ENCODE measurements at places on chromosomes 7 and 10. TPM values are rescaled to one million over a fixed set of nuclear protein-coding genes. Genes with fewer than 3 reads are reported as not detected.

DNA sequence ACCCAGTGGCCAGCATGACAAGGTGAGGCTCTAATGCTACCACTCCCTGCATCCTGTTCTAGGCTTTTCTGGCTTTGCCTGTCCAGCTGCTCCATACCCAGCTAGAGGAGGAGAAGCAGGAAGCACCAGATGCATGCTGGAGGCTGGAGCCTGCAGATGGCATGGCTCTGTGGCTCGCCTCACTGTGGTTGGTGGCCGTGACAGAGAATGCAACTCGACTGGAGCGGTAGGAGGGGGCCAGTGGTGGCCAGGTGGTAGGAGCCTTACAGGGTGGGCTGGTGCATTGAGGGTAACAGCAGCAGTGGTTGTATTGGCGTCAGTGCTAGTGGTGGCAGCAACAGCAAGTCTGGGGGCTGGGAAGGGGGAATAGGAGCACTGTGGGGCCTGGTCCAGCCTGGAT lies 128.6 kb downstream of the ZNF248 start:
- no peak for DNase-seq

- peak; percentile 52 for DNase-seq
These were observed 270.7 kb downstream of the ADRA2A start for GRCh38 chr10:111347386-111348013.

- no peak for DNase-seq
These were observed 239.7 kb upstream of the LRGUK start for GRCh38 chr7:133887459-133887858.

GRCh38 chr10:3400348-3400747 lies 227.8 kb upstream of the PITRM1 start:
- DNase-seq, result no peak

Gene POU6F2
- total RNA-seq, result not detected

Gene CSTF2T
- 21.5 TPM for total RNA-seq

Measured in thyroid gland (tissue), 4 donors.